ENCODE measurements at places on chromosomes 6 and 20.

DNA sequence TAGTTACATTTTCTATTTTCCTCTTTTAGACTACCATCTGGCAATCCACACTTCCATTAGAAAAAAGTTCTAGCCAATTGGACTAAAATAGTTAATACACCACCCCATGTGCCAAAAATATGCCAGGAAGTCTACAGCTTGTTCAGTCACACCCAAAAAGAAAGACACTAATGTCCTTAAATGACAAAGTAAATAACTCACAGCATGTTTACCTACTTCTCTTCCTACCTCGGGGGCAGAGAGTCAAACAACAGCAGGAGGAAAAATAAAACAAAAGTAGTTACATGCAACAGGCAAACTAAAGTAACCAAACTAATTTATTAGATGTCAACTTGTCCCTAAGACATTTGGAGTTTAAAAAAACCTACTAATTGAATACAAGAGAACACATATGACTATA is 57.0 kb downstream of the UBE3D start:
- DNase-seq = no peak

DNA sequence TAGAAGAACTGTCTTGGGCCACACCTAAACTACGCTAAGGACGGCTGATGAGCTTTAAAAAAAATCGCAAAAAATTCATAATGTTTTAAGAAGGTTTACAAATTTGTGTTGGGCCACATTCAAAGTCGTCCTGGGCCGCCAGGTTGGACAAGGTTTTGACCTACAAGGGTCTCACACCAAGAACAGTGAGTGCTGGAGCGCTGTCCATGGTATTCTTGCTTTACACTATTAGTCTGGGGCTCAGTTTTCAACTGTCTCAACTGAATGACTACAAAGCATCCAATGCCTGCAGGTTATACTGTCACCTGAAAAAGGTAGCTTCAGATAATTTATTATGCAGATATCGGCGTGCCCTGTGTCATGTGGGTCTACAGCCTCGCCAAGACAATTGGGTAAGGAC is 3.7 kb upstream of the FAXC start:
- DNase-seq = no peak

GRCh38 chr6:137926207-137926731 is 59.2 kb downstream of the TNFAIP3 start:
- DNase-seq = no peak

- DNase-seq = no peak
These were observed 4.0 kb downstream of the EDN1 start for GRCh38 chr6:12293931-12294807.

- DNase-seq = no peak
These were observed 4.4 kb downstream of the MYB start for GRCh38 chr6:135185483-135185882.

- DNase-seq = no peak
These were observed 168.6 kb downstream of the ZFAND3 start for GRCh38 chr6:37988127-37988526.

GRCh38 chr20:61621035-61621730 is 369.1 kb downstream of the CDH4 start:
- DNase-seq = no peak

GRCh38 chr6:45732731-45733130 is 282.9 kb downstream of the CLIC5 start:
- no peak for DNase-seq

DNA sequence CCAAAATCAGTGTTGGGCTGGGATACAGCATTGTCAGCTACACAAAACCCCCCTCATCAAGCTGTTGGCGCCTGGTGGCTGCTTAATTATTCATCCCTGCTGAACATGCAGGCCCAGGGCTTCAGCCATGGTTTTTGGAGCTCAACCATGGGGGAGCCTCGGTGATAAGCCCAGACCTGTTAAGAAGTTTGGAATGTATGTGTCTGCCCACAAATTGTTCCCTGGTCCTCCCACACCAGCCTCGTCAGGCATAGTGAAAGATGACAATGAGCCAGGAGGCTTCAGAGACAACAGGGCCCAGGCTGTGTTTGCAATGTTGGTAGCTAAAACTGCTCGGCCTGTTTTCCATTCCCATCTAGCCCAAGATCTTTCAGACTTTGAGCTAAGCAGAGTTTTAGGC is 34.8 kb upstream of the SIRPA start:
- DNase-seq = no peak

- DNase-seq = no peak
These were observed 2.2 kb downstream of the RXRB start for GRCh38 chr6:33198159-33198852.

DNA sequence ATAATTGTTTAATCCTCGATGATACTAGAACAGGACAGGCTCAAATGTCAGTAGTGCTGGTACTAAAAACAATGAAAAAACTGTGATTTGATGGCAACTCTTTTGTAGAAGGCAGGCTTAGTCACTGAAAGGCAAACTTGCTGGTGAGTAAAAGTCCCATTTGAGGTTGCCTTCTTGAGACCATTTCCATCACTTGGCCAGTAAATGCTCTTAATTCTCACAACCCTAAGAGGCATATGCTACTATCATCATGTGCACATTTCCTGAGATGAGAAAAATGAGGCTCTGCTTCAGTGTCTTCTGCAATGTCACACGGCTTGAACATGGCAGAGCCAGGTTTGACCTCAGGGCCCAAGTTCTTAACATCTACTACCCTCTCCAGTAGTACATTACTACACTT is 9.9 kb downstream of the AKIRIN2 start:
- DNase-seq = no peak

- DNase-seq = no peak
These were observed 8.1 kb downstream of the LRFN2 start for GRCh38 chr6:40579101-40579500.

GRCh38 chr6:51865996-51866395 is 221.4 kb downstream of the PKHD1 start:
- DNase-seq = no peak

DNA sequence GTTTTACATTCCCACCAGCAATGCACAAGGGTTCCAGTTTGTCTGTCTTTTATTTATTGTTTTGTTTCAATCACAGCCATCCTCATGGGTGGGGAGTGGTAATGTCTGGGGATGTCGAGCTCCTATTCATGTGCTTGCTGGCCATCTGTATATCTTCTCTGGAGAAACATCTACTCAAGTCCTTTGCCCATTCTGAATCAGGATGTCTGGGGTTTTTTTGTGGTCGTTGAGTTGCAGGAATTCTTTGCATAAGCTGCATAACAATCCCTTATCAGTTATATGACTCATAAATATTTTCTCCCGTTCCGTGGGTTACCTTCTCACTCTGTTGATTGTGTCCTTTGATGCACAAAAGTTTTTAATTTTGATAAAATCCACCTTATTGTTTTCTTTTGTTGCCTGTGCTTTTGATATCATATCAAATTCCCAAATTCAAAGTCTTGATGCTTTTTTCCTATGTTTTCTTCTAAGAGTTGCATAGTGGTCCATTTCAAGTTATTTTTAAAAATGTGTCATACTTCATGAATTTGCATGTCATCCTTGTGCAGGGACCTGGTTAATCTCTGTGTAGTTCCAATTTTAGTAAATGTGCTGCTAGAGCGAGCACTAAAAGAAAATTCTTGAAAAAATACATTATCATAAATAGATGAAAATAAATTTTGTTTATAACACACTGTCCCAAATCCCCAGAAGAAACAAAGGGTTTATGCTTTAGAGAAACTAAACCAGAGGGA is 54.9 kb upstream of the PDE10A start:
- DNase-seq = no peak

- no peak for DNase-seq
These were observed 101.6 kb upstream of the TMEM30A start for GRCh38 chr6:75386050-75386770.

- DNase-seq = no peak
These were observed 61.9 kb upstream of the CARMIL1 start for GRCh38 chr6:25217302-25217701.

- DNase-seq = peak; percentile 15
These were observed 1.9 kb upstream of the ELOVL4 start for GRCh38 chr6:79949233-79949632.

- no peak for DNase-seq
These were observed 25.8 kb downstream of the SYNDIG1 start for GRCh38 chr20:24495266-24495665.

GRCh38 chr20:49385465-49385864 is 97.0 kb downstream of the KCNB1 start:
- DNase-seq = no peak

DNA sequence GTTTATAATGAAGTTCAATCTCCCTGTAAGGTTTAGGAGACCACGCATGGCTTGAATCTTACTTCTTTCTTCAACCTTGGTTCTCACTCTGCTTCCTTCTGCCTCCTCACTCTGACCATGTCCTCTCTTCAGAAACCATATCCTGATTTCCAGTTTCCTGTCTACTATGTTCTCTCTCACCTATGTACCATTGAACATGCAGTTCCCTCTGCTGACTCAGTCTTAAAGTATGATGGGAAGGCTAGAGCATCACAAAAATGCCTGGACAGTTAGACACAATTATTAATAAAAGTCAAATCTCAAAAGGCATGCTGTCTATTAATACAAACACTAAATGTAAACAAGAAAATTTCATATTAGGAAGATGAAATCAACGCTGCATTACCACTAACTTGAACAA is 151.6 kb downstream of the PRKN start:
- no peak for DNase-seq

GRCh38 chr20:23459461-23460150 is 6.9 kb upstream of the CST11 start:
- DNase-seq = no peak

GRCh38 chr6:7239590-7239948 is 73.4 kb downstream of the SSR1 start:
- no peak for DNase-seq

- no peak for DNase-seq
These were observed 62.4 kb downstream of the LIN28B start for GRCh38 chr6:105019285-105019684.

DNA sequence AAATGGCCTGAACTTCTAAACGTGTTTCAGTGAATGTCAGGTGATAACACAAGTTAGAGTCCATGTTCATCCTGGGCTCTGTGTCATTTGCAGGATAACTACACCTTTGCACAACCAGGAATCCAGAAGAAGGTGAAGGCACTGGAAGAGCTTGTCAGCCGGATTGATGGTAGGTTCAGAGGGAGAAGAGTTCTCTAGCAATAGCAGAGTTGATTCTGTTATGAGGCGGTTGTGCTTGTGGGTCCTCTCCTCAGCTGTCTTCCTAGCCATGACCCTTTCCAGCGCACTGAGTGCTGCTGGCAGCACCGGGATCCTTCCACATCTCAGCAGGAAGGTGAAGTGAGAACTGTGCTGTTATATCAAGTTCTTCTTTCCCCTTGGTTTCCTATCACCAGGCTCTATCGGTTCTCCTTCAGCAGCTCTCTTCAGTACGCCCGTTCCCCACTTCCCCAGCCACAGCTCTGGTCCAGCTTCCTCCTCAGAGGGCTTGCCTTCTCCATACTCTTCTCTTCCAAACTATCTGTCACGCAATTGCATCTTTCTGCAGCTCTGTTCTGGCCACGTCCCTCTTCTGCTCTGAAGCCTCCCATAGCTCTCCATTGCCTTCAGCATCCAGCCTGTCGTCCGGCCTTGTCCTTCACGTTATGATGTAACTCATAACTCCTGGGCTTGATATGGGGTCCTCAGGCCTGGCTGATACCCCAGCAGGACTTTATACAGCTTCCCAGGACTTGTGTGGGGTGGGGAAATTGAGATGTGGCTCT is 39.9 kb upstream of the RNF8 start:
- no peak for DNase-seq

DNA sequence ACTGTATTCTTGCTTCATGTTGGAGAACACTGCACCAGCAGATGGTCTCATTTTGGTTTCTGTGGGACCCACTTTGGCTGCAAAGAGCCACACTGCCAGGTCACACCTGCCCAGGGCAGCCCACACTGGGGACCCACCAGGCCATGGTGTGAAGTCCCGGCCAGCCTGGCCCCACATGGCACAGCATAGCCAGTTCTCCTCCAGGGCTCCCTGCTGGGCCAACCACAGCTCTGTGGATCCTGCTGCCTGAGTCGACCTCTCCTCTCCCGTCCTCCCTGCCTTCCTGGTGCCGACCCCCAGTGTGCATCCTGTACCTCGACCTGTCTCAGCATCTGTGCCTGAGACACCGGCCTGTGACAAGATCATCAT is 3.0 kb downstream of the ARFRP1 start:
- DNase-seq = no peak

- no peak for DNase-seq
These were observed 74.8 kb downstream of the PHACTR1 start for GRCh38 chr6:12791371-12791770.

DNA sequence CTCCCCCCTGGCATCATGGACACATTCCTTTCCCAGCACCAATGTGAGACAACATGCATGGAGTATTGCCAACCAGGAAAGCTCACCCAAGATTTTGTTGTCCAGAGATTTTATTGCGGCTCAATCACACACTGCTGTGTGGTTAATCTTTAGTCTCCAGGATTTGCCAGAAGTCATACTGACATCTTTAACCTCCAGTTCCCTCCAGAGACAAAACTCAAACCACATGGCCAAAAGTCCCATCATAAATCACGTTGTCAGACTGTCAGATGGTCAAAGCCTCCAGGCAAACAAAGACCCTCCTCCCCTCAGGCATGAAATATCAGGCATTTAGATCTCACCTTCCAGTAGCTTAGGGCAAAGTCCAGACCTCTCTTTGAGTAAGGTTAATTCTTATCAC is 97.3 kb upstream of the OPRM1 start:
- no peak for DNase-seq

GRCh38 chr6:109702791-109703190 is 11.7 kb downstream of the FIG4 start:
- no peak for DNase-seq

DNA sequence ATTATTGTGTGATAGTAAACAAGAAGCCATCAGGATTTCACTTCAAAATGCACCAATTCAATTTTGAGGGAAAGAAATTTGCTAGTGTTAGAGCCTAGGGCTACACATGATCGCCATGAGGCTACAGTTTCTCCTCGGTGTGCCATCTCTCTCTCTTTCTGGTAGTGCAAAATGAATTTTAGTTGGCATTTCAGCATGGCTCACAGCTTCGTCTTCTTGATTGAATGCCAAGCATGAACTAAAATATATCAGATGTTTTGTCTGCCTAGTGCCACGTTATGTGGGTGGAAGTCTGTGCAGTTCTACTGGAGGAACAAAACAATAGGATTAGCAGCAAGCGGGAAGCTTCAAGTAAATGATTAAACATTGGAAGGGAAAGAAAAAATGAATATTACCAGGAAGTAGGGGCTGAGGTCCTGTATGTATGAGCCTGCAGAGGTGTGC is 6.8 kb upstream of the MRAP2 start:
- no peak for DNase-seq

Data from T-helper 2 cell (primary cell).